Lower lobe of right lung (tissue), 2 donors: ENCODE measurements at places on chromosomes 12 and 14. TPM values are rescaled to one million over a fixed set of nuclear protein-coding genes. Genes with fewer than 3 reads are reported as not detected.

Gene NPAS3
- 0.95 TPM for total RNA-seq

Gene GXYLT1
- 12.1 TPM for total RNA-seq

Gene TEX52
- total RNA-seq, result not detected

Gene SLC17A8
- total RNA-seq, result not detected

Gene SDR9C7
- not detected for total RNA-seq

Gene TAS2R9
- total RNA-seq, result not detected

Gene COX8C
- total RNA-seq, result not detected

Gene PRH1
- total RNA-seq, result 13.9 TPM

Gene KRT72
- not detected for total RNA-seq

Gene HSPA2
- total RNA-seq, result 11.4 TPM

Gene CRIP2
- 143 TPM for total RNA-seq

Gene PARPBP
- 1.7 TPM for total RNA-seq

Gene SLC35F4
- not detected for total RNA-seq

Gene IPO4
- 18.3 TPM for total RNA-seq

Gene PPP1R36
- total RNA-seq, result 0.97 TPM

Gene GLIPR1
- 52.0 TPM for total RNA-seq

Gene MORN3
- 2.1 TPM for total RNA-seq

Gene PAH
- total RNA-seq, result not detected

Gene PTPRR
- total RNA-seq, result 1.4 TPM

Gene NEUROD4
- total RNA-seq, result not detected

Gene FIGNL2
- 0.95 TPM for total RNA-seq

Gene IL31
- total RNA-seq, result not detected

Gene MSI1
- total RNA-seq, result 0.44 TPM

Gene KRT6C
- total RNA-seq, result not detected

Gene EAPP
- total RNA-seq, result 28.8 TPM

Gene VIPAS39
- total RNA-seq, result 18.4 TPM

Gene SYCP3
- 0.71 TPM for total RNA-seq

Gene ZDHHC17
- 27.9 TPM for total RNA-seq

Gene NGB
- not detected for total RNA-seq

Gene TAS2R43
- not detected for total RNA-seq

Gene SFSWAP
- total RNA-seq, result 46.9 TPM

Gene CLEC2D
- 13.9 TPM for total RNA-seq

Gene ZNF384
- 48.7 TPM for total RNA-seq

Gene MYRFL
- not detected for total RNA-seq

Gene TAS2R8
- not detected for total RNA-seq

Gene LRRC9
- total RNA-seq, result not detected

Gene PLBD1
- 106 TPM for total RNA-seq

Gene BAZ2A
- 112 TPM for total RNA-seq

Gene ARMH4
- total RNA-seq, result 2.1 TPM

Gene TMEM117
- total RNA-seq, result 4.5 TPM

Gene PRICKLE1
- 18.8 TPM for total RNA-seq
